Vagina (tissue), 2 donors: ENCODE measurements at places on chromosomes 7 and 10. TPM values are rescaled to one million over a fixed set of nuclear protein-coding genes. Genes with fewer than 3 reads are reported as not detected.

MKRN1 gene
- 38.8 TPM for total RNA-seq

DNA sequence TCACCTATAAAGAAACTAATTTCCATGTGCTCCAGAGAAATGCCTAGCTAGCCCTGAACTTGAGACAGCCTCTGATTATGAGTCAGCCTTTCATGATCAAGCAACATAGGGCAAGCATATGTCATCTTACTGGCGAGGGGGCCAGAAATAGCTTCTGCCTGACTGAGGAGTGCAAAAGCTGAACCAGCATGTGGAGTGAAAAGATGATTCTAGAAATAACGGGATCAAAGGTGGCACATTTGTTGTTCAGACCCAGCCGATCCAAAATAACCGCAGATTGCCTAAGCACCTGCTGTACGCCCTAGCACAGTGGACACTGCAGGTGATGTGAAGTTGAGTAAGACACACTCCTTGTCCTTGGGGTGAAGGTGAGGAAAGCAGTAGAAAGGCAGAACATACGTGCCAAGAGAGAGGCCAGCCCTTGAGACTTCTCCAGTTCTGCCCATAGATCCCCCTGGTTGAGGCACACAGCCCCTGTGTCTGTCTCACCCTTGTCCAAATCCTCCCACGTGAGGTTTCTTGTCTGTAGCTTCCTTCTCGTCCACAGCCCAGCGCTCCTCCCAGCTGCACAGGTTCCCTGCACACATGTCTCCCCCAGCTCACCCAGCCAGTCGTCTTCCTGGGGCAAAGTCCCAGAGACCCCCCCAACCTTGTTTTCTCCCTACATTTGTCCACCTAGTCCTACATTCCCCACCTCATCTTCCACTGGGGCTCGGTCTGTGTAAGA is 2.8 kb upstream of the BCL7B start:
- DNase-seq: no peak

- no peak for DNase-seq
Measured at GRCh38 chr7:21640105-21640504, 97.3 kb downstream of the DNAH11 start.

- no peak for DNase-seq
Measured at GRCh38 chr7:103893350-103893749, 96.1 kb downstream of the RELN start.
